CD4-positive, alpha-beta T cell treated with Interleukin-10 for 1 hour (primary cell): ENCODE measurements at places on chromosomes 2 and 18.

GRCh38 chr2:210324458-210324857 lies 9.5 kb upstream of the MYL1 start:
- DNase-seq, result no peak

- DNase-seq, result no peak
These were observed 197.2 kb upstream of the POU3F3 start for GRCh38 chr2:104656571-104657163.

GRCh38 chr18:31741097-31741735 lies 19.5 kb downstream of the SLC25A52 start:
- peak; percentile 58 for DNase-seq

DNA sequence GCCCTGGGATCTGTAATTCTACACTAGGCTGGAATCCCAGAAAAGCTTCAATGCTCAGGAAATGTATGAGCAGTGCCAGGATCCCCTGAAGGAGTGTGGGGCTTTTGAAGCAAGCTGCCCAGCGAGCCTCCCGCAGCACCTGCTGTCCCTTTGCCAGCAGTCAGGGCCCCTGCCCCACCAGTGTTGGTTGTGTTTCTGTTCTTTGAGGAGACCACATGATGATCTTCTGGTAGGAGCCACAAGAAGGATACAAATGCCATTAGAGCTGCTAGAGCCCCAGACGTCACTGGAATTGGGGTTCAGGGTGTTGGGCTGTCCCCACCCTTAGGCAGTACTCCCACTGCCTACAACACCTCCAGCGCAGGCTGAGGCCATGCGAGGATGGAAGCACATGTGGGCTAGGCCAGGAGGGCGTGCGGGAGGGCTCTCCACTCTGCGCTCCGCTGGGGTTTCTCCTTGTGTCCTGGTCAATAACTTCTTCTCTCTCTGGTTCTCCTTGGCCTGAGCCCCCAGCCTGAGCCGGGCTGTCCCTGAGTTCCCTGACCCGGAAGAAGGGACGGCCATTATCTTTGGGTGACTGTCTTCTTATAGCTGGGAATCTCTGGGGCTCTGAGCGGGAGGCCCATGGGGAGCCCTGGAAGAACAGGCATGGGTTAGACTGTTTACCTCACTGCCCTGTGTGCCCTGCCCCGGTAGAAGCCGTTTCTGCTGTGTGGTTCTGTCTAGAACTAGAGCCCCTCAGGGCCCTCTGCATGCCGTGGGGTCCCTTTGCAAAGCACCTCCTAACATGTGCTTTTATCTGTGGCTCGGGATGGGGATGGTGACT lies 73.9 kb downstream of the LRRFIP1 start:
- no peak for DNase-seq

GRCh38 chr2:19532547-19533196 lies 174.2 kb upstream of the OSR1 start:
- DNase-seq, result no peak

- DNase-seq, result no peak
These were observed 151.8 kb downstream of the ANKRD30BL start for GRCh38 chr2:132009874-132010521.

DNA sequence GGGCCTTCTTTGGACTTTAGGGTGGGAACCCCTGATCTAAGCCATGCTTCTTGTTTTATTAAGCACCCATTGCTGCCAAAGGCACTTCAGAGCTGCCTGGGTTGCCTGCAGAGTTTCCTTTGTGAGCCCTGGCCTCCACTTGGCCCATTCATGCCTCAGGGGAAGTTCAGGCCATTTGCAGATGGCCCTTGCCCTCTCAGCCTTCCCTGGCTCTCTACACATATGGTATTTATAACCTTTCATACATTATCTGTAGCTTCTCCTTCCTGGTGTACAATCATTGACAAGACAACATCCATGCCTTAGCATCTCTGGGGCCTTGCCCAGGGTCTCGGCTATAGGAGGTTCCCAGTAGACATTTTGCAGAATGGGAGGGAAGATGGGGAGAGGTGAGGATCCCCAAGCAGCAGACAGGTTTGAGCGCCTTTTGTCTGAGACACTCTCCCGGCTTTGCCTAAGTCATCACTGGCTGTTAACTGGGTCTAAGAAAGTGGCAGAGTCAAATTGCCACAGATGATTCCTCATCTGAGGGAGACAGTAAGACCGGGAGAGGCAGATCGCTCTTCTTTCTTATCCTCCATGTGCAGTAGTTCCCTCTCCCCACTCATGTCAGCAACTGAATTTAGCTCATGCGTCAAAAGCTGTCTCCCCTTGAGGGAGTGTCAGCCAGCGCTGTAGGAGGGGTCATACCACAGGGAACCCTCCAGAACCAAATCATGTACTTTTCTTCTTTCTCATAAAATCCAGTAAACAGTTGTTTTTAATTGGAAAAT lies 2.7 kb downstream of the EHD3 start:
- no peak for DNase-seq

DNA sequence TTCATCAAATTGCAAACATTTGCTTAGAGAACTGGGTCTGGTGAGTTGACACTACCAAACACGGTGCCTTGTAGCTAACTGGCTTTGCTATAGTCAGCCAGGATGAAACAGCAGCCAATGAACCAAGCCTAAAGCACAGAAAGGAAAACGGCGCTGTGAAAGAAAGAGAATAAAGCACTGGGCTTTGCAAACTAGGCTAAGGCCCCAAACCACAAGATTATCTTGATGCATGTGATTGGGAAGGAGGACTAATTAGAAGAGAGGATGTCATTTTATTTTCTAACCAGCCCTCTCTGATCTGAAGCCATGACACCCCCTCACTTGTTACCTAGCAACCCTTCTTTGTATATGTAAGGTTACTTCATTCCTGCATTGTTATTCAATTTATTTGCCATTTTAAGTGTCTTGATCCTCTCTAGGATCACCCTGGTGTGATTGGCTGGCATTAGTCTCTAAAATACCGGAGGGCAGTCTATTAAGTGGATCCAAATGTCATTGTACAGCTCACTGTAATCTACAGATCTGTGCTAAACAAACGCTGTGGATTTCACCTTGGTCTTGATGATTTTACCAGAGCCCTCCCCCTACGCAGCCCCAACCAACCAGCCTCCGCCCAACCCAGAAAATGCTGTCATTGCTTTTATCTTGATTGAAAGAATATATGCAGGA lies 395.4 kb upstream of the ACVR2A start:
- DNase-seq, result peak; percentile 65

DNA sequence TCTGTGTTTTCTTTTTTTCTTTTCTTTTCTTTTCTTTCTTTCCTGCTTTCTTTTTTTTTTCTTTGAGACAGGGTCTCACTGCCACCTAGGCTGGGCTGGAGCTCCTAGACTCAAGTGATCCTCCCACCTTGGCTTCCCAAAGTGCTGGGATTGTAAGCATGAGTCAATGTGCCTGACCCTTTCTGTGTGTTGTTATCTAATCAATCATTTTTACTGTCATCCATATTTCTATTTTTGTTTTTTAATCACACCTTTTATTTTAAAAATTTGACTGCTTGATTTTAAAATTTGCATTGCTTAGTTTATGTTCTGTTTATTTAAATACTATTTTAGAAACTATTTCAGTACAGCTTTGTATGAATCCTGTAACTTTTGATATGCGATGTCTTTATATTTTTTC lies 19.2 kb downstream of the LCLAT1 start:
- DNase-seq, result no peak
